AG04449 (cell line): ENCODE measurements at places on chromosomes 7 and 10.

- DNase-seq: peak; percentile 50
Observed at GRCh38 chr7:112930787-112931186, 140.6 kb upstream of the TMEM168 start.

DNA sequence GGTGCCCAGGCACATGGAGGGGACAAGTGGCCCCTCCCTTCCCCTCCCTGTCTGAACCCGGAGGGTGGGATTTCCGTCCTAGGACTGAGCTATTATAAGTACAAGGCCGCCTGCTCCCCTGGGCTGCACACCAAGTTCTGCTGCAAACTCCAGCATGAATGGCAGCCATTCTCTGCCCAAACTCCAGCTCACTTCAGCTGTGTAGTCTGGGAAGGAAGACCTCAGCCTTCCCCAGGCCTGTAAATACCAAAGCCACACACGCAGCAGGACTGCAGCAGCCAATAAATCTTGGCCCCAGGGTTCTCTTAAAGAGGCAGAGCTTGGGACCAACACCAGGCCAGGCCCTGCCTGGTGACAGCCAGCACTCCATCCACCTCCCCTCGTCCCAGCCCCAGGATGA is 291.3 kb upstream of the ZMIZ1 start:
- DNase-seq: no peak

GRCh38 chr7:69676247-69676646 is 78.0 kb downstream of the AUTS2 start:
- DNase-seq: no peak

GRCh38 chr10:11682851-11683250 is 59.3 kb upstream of the ECHDC3 start:
- no peak for DNase-seq

- DNase-seq: no peak
Observed at GRCh38 chr10:30791197-30791611, 161.7 kb upstream of the LYZL2 start.

DNA sequence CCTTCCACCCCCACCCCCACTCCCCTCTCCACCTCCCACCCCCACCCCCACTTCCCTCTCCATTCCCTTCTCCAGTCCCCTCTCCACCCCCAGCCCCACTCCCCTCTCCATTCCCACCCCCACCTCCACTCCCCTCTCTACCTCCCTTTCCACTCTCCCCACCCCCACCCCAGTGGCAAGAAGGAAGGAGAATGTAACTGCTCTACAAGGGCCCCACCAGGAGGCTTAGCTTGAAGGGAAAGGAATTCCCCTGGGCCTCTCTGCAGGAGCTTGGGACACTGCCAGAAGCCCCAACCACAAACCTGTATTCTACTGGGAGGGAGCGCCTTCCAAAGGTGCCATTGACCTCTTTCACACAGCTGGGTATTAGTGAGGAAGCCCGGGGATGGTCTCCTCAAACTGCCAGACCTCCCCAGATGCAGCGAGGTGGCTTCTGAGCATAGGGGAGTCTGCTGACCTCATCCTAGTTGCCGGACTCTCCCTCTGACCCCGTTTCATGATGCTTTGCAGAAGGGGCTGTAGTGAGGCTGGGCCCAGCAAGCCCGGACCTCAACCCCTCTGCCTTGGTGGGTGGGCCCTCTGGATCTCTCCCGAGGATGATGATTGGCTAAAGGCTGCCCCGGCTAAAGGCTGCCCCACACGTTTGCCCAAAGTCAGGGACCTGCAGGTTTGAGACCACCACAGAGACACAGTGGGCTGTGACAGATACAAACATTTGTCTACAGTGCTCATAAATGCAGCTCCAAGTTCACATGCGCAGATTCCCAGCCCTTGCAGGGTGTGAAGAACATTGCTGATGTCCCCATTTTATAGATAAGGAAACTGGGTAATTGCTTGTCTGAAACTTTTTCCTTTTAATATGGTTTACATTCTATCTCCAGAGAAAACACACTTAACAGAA is 2.9 kb downstream of the DEPP1 start:
- DNase-seq: no peak

DNA sequence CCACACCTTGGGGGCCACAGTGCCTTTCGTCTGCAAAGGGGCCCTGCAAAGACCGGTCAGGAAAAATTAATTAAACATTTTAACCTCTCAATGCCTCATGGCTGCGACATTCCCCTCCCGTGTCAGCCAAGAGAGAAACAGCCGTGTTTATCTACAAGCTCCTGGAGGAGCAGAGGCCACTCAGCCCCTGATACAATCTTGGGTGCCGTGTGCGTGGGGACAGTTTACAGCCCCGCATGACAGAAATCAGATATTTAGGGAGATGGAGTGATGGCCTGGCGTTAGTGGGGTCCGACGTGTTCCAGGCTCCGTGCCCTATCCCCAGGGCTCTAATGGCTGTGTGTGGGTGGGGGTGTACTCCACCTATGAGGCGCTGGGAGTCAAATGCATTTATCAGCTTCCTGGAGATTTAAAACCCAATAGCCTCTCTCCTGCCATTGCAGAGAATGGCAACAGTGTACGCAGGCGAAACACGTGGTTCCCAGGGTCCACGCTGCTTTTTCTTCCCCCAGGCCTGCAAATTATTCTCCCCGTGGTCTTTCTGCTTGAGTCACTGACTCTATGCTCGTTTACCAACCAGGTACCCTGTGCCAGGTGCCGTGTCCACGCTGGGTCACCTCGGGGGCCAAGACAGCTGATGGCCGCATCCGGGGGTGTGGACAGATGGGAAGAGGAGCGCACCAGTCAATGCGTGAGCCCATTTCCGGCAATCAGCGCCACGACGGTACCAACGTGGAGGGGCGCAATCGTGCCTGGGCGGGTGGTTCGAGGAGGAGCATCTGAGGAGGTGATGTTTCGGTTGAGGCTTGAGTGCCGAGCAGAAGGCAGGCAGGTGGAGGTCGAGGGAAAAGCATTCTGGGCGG is 26.6 kb upstream of the PSMG3 start:
- DNase-seq: no peak

DNA sequence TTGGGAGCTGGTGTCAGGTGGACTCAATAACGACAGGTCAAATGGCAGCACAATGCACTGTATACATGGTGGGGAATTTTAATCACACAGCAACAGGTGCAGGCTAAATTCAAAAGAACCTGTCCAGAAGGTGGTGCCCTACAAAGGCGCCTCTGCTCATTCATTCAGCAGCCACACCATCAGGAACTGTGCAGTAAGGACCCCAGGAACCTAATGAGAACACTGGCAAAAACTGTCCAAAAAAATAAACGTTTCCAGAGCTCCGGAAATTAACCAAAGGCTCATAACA is 21.9 kb upstream of the CRYGN start:
- DNase-seq: no peak

DNA sequence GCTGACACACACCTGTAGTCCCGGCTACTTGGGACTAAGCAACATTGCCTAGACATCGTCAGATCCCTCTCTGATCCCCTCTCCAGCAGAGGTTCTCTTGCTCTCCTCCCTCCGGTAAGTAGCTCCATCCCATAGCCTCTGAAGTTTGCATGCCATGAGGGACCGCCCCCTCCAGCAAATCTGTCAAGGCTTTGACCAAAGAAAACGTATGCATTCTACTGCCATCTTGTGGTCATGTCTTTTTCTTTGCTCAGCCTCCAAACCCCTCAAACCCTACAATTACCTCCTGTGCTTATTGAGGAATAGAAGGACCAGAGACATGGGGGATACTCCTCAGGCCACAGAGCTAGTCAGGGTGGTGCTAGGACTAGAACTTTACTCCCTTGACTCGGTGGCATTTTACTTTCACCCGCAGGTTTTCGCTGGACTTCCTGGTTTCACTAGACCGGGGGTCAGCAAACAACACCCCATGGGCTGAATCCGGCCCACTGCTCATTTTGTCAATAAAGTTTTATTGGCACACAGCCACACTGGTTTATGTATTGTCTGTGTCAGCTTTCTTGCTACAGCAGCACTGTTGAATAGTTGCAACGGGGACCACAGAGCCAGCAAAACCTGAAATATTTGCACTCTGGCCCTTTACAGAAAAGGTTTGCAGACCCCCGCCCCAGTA is 202.6 kb upstream of the FOXK1 start:
- no peak for DNase-seq

- no peak for DNase-seq
Observed at GRCh38 chr7:40239755-40240303, 105.0 kb downstream of the SUGCT start.

- DNase-seq: no peak
Observed at GRCh38 chr10:1293636-1294435, 237.7 kb downstream of the WDR37 start.

GRCh38 chr10:47298715-47299114 is 1.3 kb upstream of the GDF10 start:
- no peak for DNase-seq

DNA sequence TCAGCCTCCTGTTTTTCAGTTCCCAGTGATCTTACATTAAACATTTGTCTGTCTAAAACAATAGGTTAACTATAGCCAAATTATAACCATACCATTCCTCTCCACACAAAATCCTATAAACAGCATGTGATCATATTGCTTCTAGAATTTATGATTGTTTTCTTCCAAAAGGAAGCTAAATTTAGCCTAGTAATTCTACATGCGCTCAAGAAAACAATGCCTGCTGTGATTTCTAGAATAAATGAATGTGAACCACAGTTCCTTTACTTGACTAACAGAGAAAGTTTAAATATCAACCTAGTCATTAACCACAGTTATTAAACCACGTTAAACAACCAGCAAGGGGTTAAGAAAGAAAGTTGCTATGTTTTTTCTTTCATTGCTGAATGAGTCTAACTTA is 26.4 kb downstream of the MET start:
- DNase-seq: no peak

DNA sequence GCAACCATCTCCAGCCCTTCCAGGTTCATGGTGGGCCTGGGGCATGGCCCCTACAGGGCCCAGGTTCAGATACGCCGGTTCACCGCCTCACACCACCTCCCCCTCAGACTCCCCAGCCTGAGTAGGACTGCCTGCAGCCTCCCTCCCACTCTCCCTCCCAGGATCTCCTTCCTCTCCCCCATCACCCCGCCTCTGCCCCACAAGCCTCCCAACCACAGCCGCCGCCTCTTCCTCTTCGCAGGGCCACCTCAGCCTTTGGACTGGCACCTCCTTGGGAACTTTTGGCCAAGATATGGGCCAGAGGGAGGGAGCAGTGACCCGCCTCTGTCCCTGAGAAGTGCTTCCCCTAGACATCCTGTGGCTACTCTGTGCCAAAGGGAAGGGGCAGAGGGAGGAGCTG is 9.3 kb downstream of the KCNIP2 start:
- DNase-seq: no peak
